Omental fat pad (tissue), 4 donors: ENCODE measurements at places on chromosomes 2 and 18.

GRCh38 chr2:46298272-46298521, 990 bp downstream of the EPAS1 start:
- no peak for DNase-seq

GRCh38 chr2:96099861-96100798, 16.2 kb downstream of the ADRA2B start:
- no peak for DNase-seq

- DNase-seq = no peak
Measured at GRCh38 chr18:6994771-6995430, 122.7 kb downstream of the LAMA1 start.

GRCh38 chr2:133624551-133624950, 56.3 kb upstream of the NCKAP5 start:
- DNase-seq = no peak

GRCh38 chr2:86047575-86048382, 57.9 kb downstream of the POLR1A start:
- DNase-seq = no peak

GRCh38 chr18:10353791-10354190, 100.6 kb upstream of the APCDD1 start:
- DNase-seq = no peak

- no peak for DNase-seq
Measured at GRCh38 chr2:17878281-17879136, at the start of gene KCNS3. KCNS3 (plus strand) TSS chr2:17878667; CDS start chr2:17931009, 52,342 bp downstream.

DNA sequence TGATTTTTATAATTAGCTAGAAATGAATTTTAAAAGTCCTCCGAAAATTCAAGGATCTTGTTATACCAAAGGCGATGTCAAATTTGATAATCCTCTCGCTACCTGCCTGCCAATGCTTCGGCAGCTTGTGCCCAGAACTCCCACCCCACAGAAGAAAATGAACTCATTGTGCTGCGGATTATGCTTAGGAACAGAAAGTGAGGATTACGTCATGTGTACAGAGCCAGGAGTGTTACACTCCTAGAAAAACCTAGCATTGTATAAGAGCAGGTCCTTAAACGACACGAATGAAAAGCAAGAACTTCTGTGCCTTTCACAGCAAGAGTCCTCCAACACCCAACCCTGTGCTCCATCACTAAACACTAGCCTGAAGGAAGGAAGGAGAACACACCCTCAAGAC, 168.3 kb downstream of the RNF152 start:
- no peak for DNase-seq

DNA sequence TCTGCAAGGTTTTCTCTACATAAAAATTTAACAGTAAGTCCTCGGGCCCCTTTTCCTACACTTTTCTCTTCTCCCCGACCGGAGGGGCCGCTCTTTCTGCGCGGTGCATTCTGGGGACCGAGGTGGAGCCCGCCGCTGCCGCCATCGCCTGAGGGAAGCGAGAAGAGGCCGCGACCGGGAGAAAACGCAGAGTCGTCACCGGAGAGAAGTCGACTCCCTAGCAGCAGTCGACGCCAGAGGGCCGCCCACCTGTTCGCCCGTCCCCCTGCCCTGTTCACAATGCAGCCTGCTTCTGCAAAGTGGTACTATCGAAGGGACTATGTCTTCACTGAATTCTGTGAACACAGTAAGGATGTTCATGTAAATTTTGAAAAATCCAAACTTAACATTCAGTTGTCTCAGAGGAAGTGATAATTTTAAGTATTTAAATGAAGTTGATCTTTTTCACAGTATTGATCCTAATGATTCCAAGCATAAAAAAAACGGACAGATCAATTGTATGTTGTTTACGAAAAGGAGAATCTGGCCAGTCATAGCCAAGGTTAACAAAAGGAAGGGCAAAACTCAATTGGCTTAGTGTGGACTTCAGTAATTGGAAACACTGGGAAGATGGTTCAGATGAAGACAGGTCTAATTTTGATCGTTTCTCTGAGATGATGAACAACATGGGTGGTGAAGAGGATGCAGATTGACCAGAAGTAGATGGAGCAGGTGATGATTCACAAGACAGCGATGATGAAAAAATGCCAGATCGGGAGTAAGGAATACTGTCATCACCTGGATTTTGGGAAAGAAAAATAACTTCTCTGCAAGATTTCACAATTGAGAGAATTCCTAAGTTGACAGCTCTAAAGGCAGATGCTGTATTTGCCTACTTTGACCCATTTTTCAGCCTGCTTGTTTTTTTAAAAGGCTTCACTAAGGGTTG, 55.8 kb downstream of the ASXL2 start:
- peak; percentile 25 for DNase-seq

GRCh38 chr18:44882163-44882868, 201.6 kb downstream of the SETBP1 start:
- DNase-seq = no peak

DNA sequence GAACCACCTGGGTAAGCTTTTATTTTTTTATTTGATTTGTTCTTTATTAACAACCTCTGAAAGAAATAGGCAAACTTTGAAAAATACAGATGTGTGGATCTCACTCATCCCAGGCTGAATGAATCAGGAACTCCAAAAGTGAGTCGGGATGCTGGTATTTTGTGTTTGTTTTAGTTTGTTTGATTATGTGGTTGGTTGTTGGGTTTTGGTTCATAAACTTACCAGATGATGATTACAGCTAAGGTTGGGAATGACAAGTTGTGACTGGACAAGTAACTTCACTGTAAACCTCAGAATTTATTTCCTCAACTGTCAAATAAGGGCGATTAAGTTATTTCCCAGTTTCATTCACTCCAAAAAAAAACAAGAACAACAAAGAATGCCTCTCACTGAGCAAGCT, 80.5 kb upstream of the KIF5C start:
- DNase-seq = no peak

DNA sequence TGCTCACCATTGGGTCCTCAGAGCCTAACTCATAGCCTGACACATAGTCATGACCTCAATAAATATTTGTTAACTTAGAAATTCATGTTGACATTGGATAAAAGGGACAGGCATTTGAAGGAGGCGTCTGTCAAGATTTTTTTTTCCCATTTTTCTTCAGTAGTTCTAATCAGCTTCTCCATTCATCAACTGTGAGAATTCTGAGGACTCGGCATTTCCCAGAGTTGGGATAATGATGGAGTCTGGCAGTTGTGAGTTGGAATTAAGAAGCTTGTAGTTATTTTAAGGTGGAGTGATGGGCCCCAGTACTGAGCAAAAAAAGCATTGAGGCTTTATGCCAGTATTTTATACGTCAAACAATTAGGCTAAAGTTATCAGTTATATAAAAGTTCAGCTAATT, 4.6 kb downstream of the SPATS2L start:
- DNase-seq = no peak

- DNase-seq = no peak
Measured at GRCh38 chr18:59593291-59593717, 103.9 kb downstream of the CCBE1 start.

- DNase-seq = no peak
Measured at GRCh38 chr2:111905990-111906735, 7.8 kb downstream of the MERTK start.

DNA sequence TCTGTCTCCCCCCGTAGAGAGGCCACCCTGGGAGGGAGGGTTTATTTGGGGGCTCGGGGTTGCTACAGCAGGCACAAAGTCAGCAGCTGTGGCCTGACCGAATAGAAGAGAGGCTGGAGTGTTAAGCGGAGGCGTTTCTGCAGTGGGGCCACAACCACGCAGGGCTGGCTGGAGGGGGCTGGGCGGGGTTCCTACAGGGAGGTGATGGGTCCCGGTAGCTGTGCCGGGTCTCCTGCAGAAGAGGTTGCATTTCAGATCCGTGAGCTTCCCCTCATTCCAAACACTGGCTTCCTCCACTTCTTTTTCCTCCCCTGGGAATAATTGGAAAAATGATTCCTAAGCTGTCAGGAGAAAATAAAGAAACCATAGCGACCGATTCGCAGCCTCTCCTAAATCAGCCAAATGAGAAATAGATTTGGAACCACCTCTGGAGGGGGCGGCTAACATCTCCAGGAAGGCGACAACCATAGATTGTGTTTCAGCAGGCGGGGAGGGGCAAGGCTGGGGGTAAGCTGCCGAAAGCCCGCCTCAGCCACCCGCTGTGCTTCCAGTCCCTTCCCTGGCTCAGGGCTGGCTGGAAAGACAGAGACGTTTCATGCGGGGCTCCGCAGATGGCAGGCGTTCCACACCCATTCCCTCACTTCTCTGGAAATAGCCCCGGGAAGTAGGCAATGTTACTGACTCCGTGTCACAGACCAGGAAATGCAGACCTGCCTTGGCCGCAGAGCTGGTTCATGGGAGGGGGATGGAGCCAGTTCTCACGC, 85.6 kb upstream of the TAF1B start:
- no peak for DNase-seq

GRCh38 chr2:74199275-74199701, 873 bp downstream of the MTHFD2 start:
- no peak for DNase-seq

GRCh38 chr18:3791238-3791637, 341.3 kb downstream of the TGIF1 start:
- DNase-seq = no peak

- no peak for DNase-seq
Measured at GRCh38 chr2:188512456-188512855, 220.8 kb downstream of the GULP1 start.

DNA sequence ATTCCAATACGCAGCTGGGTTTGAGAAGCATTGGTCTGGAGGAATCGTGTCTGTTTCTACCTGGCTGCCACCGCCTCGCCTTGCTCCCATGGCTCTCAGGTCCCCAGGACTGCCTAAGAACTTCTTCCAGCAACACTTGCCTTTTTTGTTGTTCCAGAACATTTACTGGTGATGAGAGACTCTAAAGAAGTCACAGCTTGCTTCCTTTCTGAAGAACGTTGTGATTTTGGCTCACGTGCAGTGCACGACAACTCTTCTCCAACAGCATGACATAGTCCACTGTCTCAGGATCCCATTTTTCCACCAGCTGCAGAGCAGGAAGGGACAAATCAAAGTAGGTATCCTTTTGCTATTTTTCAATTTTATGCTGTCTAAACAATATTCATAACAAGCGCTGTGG, 940.9 kb downstream of the SLC4A3 start:
- DNase-seq = no peak

GRCh38 chr2:205496772-205497171, 185.5 kb upstream of the NRP2 start:
- DNase-seq = no peak

DNA sequence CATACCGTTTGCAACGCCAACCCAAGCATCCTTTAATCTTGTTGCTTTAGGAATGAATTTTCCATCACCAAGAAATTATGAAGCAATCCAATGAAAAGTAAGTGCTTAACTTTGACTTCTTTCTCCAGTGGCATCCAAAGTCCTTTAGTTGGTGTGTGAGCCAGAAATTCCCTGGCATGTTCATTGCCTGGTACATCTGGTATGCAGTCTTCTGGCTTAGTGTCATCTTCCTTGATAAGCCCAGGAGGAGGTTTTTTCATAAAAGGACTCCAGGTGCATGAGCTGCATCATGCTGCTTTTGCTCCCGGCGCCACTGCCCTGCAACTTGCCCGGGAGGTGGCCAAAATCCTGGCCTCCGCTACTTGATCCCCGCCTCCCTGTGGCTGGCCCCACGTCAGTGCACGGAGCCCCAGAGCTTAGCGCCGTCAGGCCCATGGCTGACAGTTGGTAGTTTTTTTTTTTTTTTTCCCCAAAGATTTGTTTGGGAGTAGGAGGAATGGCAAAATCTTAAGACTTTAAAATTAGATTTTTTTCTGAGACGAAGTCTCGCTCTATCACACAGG, 58.7 kb downstream of the PUM2 start:
- DNase-seq = no peak

GRCh38 chr2:170202437-170202836, 24.5 kb downstream of the MYO3B start:
- no peak for DNase-seq

DNA sequence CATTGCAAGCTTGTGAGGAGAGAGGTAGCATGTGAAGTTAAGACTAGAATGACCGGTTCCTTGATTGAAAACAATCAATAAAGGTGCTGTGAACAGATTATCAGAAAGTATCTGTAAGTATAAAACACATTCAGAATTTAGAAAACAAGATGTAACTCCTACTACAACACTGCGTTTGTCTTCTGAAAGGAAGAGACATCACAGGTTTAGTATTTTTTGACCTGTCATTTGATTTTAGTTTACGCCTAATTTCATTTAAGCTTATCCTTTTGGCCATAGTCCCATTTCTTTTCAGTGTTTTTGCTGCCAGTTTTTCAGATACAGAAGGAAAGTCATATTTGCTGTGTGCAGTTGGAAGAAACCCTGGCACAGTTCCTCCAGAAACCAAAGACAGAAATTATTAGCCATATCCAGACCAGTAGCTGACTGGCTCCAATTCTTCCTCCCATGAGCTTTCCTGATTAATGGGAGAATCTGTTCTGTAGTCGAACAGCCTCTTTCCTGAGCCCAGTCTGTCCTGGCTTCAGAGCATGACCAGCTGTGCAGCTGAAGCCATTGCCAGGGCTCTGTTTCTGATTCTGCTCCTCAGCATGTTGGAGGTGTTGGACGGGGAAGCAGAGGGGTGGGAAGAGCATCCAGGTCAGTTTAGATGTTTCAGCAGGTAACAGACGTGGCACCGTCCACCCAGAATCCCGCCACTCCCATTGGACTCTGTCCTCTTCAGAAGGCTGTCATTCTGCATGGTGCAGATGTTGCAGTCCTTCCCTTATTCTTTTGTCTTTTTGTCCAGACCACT, 61.0 kb downstream of the CRIM1 start:
- DNase-seq = no peak

- no peak for DNase-seq
Measured at GRCh38 chr2:3647831-3648651, 10.0 kb upstream of the ALLC start.

DNA sequence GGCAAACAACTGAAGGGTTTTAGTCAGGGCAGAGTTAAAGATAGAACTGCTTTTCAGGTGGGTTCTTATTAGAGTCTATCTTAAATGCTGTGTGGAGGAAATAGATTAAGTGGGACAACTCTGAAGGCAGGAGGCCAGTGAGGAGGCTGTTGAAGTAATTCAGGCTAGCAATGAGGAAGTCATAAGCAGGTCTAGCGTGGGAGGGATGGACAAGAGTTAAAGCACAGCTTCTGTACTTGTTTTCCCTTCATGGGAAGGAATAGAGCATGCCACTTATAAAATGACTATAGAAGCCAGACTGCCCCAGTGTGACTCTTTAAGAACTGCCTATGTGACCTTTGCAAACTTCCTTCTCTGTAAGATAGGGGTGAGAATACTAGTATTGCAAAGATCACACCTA, 202.0 kb upstream of the LRRTM1 start:
- no peak for DNase-seq

DNA sequence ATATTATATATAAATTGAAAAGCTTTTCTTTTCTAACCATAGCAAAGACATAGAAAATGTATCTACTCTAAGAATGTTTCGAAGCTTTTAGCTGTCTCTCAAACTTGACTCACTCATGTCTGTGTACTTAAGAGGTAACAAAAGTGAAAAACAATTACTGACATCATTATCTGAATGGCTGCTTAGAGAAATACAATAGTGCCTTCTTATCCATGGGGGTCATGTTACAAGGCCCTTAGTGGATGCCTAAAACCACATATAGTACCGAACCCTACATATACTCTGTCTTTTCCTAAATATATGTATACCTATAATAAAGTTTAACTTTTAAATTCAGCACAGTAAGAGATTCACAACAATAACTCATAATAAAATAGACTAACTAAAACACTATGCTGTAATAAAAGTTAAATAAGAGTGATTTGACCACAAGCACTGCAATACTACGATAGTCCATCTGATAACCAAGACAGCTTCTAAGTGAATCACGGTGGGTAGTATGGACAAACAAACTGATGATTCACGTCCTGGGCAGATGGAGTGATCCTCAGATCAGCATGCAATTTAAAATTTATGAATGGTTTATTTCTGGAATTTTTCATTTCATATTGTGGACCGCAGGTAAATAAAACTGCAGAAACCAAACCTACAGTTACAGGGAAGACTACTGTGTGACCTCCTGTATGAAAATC, 246.2 kb downstream of the XIRP2 start:
- DNase-seq = no peak
